ENCODE measurements at places on chromosomes 6 and 20. TPM values are rescaled to one million over a fixed set of nuclear protein-coding genes. Genes with fewer than 3 reads are reported as not detected.

The PRDM13 gene
- total RNA-seq = 0.07 TPM

The FGD2 gene
- total RNA-seq = not detected

The NOP56 gene
- 432 TPM for total RNA-seq

The B3GALT4 gene
- 4.0 TPM for total RNA-seq

The CCN5 gene
- total RNA-seq = not detected

The DLGAP4 gene
- total RNA-seq = 78.2 TPM

The POU3F2 gene
- total RNA-seq = not detected

The TFAP2A gene
- total RNA-seq = 0.69 TPM

The CST2 gene
- total RNA-seq = 1.2 TPM

The PTGIS gene
- 20.9 TPM for total RNA-seq

The MYB gene
- total RNA-seq = 1.5 TPM

The C20orf202 gene
- total RNA-seq = not detected

The CTCFL gene
- 1.5 TPM for total RNA-seq

The FOXC1 gene
- 10.1 TPM for total RNA-seq

The MLIP gene
- total RNA-seq = not detected

The ESR1 gene
- total RNA-seq = not detected

The FNDC1 gene
- total RNA-seq = 0.45 TPM

The OPN5 gene
- not detected for total RNA-seq

The CALHM5 gene
- 0.17 TPM for total RNA-seq

The PHACTR1 gene
- 9.9 TPM for total RNA-seq

The HFE gene
- total RNA-seq = 1.2 TPM

The ZNF391 gene
- total RNA-seq = 8.6 TPM

The RCAN2 gene
- 16.7 TPM for total RNA-seq

The NINL gene
- 57.3 TPM for total RNA-seq

The CTAGE9 gene
- not detected for total RNA-seq

The NT5E gene
- total RNA-seq = 0.29 TPM

The TBPL1 gene
- 45.4 TPM for total RNA-seq

The TMC2 gene
- total RNA-seq = not detected

The SLC4A11 gene
- total RNA-seq = 0.87 TPM

The ACTL10 gene
- not detected for total RNA-seq

The TBC1D20 gene
- 24.9 TPM for total RNA-seq

The CGA gene
- total RNA-seq = not detected

The RSPH3 gene
- 9.6 TPM for total RNA-seq

The SLC17A4 gene
- not detected for total RNA-seq

The UBE2C gene
- 139 TPM for total RNA-seq

The GNAS-AS1 gene
- total RNA-seq = 11.5 TPM

The TUBB2B gene
- total RNA-seq = 324 TPM

The CALHM4 gene
- total RNA-seq = not detected

The TNF gene
- total RNA-seq = not detected

The LAMA2 gene
- total RNA-seq = 2.9 TPM

The SUMO4 gene
- 2.4 TPM for total RNA-seq

The HLA-DOA gene
- 10.6 TPM for total RNA-seq

The AKAP12 gene
- 30.8 TPM for total RNA-seq

The PDYN gene
- 0.65 TPM for total RNA-seq

The C6orf52 gene
- total RNA-seq = 1.0 TPM

The ELOVL2 gene
- total RNA-seq = 14.1 TPM

The C6orf118 gene
- not detected for total RNA-seq

The TMEM170B gene
- 2.2 TPM for total RNA-seq

The ABHD16A gene
- 38.3 TPM for total RNA-seq

The DEF6 gene
- total RNA-seq = 6.5 TPM

The PRDM1 gene
- total RNA-seq = 74.3 TPM

The ZDHHC14 gene
- total RNA-seq = 3.5 TPM

Measured in endodermal cell (in vitro differentiated cells).